ENCODE measurements at places on chromosomes 4 and X. TPM values are rescaled to one million over a fixed set of nuclear protein-coding genes. Genes with fewer than 3 reads are reported as not detected.

DNA sequence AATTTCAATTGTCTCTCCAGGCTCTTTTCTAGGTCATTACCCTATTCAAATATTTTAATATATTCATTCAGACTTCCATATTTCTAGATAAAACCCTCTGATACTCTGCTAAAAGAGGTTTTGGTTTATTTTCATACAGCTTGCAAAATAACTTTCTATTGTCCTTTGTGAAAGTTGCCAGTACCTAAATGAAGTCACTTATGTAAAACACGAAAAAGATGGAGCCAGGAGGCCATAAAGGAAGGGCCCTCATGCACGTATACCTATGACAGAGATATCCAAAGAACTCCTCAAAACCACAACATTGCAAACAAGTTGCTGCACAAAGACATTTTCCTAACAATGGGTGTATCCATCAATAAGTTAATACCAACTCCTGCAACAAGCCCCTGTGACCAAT, 25.7 kb upstream of the ELOVL6 start:
- H3K36me3 ChIP-seq = no peaks in the 10 kb centered on the region
- no peak for ATAC-seq
- no peaks in the 10 kb centered on the region for H3K27me3 ChIP-seq
- H3K4me1 ChIP-seq = no peaks in the 10 kb centered on the region

- no peak for ATAC-seq
- H3K27ac ChIP-seq = no peak overlapping the region
- H3K4me1 ChIP-seq = no peaks in the 10 kb centered on the region
- no peaks in the 10 kb centered on the region for H3K27me3 ChIP-seq
- H3K36me3 ChIP-seq = no peaks in the 10 kb centered on the region
- no peak overlapping the region for H3K4me3 ChIP-seq
Measured at GRCh38 chr4:97892592-97893266, 250.5 kb downstream of the STPG2 start.

XG gene
- not detected for total RNA-seq

EGF gene
- not detected for total RNA-seq
